ENCODE measurements at places on chromosomes 13 and 19. TPM values are rescaled to one million over a fixed set of nuclear protein-coding genes. Genes with fewer than 3 reads are reported as not detected.

C19orf33 gene
- 65.5 TPM for total RNA-seq

ZNF714 gene
- total RNA-seq = 7.1 TPM

LRCH1 gene
- 10.8 TPM for total RNA-seq

CRYL1 gene
- 43.4 TPM for total RNA-seq

ZNF253 gene
- total RNA-seq = 2.3 TPM

Measured in mammary microvascular endothelial cell (primary cell).